ENCODE measurements at places on chromosomes 11 and 22. TPM values are rescaled to one million over a fixed set of nuclear protein-coding genes. Genes with fewer than 3 reads are reported as not detected.

- no peak for DNase-seq
These were observed 848 bp downstream of the HEPN1 start for GRCh38 chr11:124919898-124920297.

DNA sequence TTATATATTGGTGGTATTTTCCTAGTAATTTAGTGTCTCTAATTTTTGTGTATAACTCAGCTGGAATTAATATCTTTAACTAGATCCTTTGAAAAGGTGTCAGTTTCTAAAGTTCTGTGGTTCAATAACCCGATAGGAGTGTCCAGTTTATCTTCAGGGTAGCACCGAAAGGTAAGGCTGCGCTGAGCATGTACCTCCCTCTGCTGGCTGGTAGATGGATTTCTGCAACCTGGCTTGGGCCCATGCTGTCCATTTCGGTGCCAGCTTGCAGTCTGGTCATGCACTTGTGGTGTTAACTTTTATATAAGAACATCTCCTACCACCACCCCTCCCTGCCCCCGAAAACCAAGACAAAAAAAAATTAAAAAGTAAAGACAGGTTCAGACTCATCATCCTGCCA is 24.7 kb downstream of the EXT2 start:
- DNase-seq = no peak

- no peak for DNase-seq
These were observed 837 bp upstream of the BID start for GRCh38 chr22:17774926-17775685.

MAP6 gene
- polyA plus RNA-seq = 17.6 TPM

APLNR gene
- 1.7 TPM for polyA plus RNA-seq
